ENCODE measurements at places on chromosomes 16 and 17.

DNA sequence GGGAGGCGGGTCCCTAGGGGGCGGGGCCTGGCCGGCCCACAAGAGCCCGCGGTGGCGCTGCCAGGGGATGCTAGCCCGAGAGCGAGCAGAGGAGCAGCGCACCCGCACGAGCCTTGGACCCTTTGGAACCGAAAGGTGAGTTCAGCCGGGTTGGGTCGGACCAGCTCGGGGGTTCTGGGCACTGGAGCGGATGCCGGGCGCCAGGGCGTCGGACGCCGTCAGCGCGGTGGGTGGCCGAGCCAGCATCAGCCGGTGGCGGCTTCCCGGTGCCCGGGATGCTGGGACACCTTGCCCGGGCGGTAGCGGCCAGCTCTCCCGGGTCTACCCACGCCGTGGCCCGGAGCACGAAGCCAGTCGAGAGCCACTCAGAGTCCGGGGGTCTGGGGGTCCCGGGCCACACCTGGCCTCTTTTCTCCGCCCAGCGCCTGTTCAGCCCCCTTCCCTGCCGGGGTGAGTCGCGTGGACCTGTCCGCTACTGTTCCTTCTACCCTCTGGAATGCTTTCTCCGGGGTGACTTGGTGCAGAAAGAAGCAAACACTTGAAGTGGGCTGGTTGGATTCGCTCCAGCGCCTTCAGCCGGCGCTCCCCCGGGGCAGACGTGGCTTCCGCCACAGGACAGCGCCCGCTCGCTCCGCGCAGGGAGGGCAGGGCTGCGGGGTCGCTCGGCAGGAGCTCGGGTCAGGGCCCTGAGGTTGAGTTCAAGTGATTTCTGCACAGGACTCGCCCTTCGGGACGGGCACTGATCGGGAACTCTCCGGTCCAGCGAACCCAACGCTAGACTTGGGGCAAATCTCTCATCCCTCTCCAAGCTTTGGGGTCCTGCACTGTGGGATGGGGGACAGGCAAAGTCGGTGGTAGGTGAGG, at the start of gene SCNN1G:
SCNN1G (plus strand) TSS at position 67 of the 864 bp plus-strand sequence. CDS start 3,527 bp downstream, outside the sequence.
- no peak for DNase-seq

- DNase-seq: no peak
These were observed 5.7 kb upstream of the SPNS2 start for GRCh38 chr17:4492721-4493561.

- no peak for DNase-seq
These were observed 11.9 kb upstream of the GSDMA start for GRCh38 chr17:39950871-39951348.

DNA sequence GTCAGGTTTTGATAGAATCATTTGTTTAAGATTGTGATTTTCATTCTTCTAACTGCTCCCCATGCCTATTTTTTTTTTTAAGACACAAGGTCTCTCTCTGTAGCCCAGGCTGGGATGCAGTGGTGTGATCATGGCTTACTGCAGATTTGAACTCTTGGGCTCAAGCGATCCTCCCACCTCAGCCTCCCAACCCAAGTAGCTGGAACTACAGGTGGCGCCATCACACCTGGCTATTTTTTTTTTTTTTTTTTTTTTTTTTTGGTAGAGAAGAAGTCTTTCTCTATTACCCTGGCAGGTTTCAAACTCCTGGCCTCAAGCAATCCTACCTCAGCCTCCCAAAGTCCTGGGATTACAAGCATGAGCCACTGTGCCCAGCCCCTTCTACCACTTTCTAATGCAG, 223.3 kb downstream of the CBLN1 start:
- DNase-seq: no peak

- no peak for DNase-seq
These were observed 24.5 kb downstream of the WDR45B start for GRCh38 chr17:82623707-82624106.

- DNase-seq: no peak
These were observed 29.8 kb downstream of the ANKRD11 start for GRCh38 chr16:89460556-89460955.

GRCh38 chr16:73265124-73265837, 217.4 kb upstream of the ZFHX3 start:
- DNase-seq: no peak

DNA sequence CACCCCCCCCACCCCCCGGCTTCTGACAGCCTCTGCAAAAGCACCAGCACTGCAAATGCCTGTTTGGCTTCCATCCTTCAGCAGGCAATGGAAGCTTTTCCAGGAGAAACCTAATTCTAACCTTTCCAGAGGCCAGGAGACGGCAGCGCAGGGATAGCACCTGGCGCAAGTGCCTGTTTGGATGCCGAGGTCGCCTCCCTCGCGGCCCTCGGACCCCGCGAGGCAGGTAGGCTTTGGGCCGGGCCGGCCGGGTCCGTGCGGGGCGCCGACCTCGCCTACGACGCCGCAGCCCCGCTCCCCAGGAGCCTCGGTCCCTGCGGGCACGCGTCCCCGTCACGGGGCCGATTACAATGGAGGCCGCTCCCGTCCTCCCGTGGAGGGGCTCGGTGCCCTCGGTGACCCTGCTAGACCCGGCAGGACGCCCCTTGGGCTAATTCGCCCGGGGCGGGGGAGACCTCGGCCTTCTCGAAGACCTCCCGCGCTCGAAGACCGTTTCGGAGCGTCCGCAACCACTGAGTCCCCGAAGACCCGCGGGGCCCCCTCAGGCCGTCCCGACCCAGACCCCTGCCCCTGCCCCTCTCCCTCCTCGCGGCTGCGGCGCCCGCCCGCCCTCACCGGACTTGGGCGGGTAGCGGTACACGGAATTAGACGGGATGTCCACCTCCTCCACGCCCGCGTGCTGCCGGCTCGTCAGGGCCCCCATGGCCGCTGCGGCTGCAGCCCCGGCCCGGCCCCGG, 587 bp downstream of the RNF157 start:
- no peak for DNase-seq

- peak; percentile 79 for DNase-seq
These were observed 25.4 kb downstream of the B9D1 start for GRCh38 chr17:19336938-19337711.

GRCh38 chr17:34633351-34633750, 54.0 kb downstream of the TMEM132E start:
- no peak for DNase-seq

Measured in pons (tissue), 1 donor.